ENCODE measurements at places on chromosomes 4 and X.

- DNase-seq = no peak
These were observed 142.5 kb upstream of the MAB21L2 start for GRCh38 chr4:150439451-150439933.

DNA sequence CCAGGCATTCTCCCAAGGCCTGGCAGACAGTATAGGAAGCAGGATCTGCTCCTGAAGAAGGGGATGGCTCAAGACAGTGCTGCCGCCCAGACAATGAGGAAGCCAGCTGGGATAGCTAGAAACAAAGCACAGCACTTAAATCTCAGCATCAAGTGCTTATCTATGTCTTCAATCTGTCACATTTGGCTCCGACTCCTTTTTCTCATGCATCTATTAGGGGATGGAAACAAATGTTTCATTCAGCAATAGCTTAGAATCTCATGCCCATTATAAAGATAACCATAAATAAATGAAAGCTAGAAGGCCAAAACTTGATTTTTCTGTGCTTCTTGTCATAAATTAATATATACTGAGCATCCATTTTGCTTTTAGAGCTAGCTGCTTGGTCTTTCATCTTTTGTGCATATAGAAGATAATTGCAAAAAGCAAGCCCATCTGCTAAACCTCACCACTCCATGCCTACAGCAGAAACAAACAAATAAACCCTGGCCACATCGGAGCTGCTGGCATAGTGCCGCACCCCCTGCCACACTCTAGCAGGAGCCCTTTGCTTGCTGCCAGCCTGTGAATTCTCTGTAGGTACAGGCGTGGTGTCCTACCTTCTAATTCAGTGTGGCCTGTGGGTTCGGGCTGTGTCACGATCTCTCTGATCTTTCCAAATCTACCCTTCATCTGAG is 75.9 kb downstream of the AASDH start:
- DNase-seq = no peak

DNA sequence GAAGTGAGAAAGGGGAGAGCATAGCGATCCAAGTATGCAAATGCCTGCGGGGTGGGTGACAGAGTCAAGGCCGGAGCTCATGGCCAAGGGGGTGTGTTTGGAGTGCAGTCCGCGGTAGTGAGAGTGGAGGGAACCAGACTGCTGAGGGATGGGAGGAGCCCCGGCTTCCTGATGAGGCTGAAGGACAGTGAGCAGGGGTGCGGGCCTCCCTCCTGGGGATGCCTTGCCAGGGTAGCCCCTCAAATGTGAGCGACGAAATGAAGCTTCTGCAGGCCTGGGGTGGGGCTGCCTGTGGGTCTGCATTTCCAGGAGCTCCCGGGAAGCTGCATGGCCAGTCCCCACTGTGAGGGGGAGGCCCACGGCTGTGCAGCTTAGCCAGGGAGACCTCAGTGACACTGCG is 45.0 kb downstream of the PSAPL1 start:
- DNase-seq = no peak

GRCh38 chr4:94814237-94814636 is 56.5 kb downstream of the BMPR1B start:
- DNase-seq = no peak

GRCh38 chrX:38484607-38485498 is 76.5 kb upstream of the TSPAN7 start:
- no peak for DNase-seq

DNA sequence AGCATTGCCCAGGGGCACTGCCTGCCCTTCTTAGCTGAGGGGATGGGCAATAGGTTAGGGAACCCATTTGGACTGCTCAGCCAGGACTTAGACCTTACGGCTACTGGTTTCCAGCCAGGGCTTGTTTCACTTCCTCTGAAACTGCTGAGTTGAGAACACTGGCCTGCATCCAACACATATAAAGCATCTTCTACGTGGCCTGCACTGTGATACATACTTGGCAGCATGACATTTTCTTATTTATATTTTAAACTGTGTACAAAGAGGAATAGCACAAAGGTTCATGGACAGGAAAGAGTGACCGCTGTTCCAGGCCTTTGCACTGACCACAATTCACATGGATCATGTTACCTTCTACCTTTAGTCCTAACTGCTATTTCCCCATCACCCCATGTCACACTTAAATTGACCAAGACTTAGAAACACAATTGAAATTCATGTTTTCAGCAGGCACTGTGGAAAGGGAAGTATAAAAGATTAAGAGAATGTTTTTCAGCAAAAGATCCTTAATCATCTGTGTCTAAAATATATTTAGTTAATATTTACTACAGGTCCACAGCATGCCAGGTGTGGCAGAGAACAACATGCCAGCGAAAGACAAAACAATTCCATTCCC is 43.7 kb downstream of the NLGN4X start:
- no peak for DNase-seq

- no peak for DNase-seq
These were observed 2.1 kb upstream of the PITX2 start for GRCh38 chr4:110624904-110625494.

GRCh38 chr4:152704788-152705187 is 25.0 kb upstream of the TMEM154 start:
- no peak for DNase-seq

DNA sequence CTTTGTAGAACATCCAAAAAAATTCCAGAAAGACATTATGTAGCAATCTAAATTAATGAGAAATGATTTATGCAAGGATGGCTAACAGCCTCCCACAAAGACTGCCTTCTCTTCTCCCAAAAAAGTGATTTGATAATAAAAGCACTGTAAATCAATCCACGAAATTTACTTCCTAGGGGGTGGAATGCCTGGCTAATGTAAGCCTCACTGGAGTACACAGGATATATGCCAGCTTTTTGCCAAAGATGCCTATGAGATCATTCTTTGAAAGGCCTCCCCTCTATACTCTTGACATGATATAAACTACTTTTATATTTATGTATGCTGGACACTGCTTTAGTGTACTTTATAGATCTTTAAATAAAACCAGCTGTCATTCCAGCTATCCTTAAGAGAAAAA is 211.1 kb downstream of the ADAMTS3 start:
- no peak for DNase-seq

- DNase-seq = peak; percentile 81
These were observed 54.2 kb upstream of the SMIM10 start for GRCh38 chrX:134936542-134936941.

- DNase-seq = no peak
These were observed 31.0 kb downstream of the CC2D2A start for GRCh38 chr4:15500701-15501100.

Data from RCC 7860 (cell line).